MCF 10A (cell line): ENCODE measurements at places on chromosomes 4 and X.
A peak's percentile ranks its signal among the peaks of the same experiment; 100 is the strongest.

DNA sequence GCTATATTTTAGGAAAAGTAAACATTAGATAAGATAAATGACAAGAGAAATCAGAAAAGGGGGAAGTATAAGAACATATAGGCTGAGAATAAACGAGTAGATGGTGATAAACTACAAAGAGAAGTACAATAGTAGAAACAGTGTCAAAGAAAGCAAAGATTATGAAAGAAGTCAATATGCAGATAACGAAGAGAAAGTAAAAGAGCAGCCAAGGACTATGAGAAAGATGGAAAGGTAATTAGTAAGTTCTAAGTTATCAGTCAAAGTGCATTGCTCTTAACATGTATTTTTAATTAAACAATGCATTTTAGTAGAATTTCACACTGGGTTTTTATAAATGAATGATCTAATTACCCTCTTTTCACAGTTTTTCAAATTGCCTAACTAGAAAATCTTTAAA lies 1801.3 kb upstream of the PCDH10 start:
- no peak for DNase-seq

DNA sequence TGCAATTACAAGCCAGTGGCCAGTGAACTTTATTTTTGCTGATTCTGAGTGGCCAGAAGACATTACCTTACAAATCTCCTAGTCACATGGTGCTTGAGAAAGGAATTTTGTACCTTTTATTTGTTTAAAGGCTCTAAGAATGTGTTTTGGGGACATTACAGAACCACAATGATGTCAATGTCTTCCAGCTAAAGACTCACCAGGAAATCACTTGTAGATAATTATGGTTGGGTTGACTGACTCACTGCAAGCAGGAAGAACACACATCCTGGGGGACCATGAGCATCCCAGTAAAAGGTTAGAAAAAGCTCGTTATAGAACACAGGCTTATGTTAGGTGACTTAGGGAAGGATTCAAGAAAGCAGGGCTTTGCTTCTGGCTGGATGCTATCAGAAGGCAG lies 119.4 kb upstream of the FAM9B start:
- DNase-seq = no peak

DNA sequence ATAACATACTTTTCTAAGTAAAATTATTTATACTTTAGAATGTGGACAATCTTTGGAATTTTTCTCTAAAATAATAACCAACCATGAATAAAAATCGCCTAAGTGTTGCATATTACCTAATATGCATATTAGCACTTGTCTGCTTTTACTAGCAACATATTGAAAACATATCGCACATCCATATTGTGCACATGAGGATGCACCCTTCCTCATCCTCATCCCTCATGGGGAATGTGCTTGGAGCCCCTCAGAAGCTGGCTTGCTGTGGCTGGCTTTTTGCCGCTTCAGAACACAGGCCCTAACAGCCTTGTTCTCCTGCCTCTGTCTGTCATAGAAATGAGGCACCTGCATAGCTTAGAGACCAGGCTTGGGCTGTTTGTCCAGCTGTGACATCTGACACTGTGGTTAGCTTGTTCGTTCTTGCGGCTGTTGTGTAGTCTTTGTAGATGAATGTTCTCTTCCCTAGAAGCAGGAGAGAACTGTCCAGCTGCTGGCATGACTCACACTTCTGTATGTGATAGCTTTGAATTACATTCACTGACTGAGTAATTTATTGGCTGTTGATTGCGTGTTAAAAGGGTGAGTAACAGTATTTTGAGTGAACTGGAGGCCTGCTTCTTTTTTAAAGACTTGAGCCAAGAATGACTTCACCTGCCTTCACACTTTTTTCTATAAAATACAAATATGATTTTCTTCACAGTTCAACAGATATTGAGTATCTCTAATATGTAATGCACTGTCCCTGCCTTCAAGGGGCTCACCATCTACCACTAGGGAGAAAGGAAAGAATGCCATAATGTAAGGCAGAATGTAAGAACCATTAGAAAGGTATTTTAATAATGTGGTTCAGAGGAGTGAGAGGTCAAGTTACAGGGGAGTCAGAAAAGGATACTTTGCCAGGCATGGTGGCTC lies 81.9 kb downstream of the HMGB2 start:
- peak; percentile 98 for DNase-seq

DNA sequence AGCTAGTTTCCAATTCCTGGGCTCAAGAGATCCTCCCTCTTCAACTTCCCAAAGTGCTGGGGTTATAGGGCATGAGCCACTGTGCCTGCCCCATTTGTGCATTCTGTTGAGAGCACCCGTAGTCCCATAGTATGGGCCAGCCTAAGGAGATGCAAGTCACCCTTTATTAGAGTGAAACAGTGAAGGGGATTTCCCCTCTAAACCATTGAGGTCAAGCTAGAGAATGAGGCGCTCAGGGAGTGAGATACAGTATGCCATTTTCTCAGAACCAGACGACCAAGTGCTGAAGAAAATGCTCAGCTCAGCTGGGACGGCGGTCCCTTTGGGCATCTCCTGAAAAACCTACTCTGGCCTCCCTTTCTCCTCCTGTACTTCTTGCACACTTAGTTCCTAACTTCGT lies 18.7 kb downstream of the RNF4 start:
- DNase-seq = no peak

- DNase-seq = no peak
These were observed 36.8 kb upstream of the NAA11 start for GRCh38 chr4:79362626-79363025.

- no peak for DNase-seq
These were observed 379.5 kb downstream of the ZIC3 start for GRCh38 chrX:137945470-137945869.

DNA sequence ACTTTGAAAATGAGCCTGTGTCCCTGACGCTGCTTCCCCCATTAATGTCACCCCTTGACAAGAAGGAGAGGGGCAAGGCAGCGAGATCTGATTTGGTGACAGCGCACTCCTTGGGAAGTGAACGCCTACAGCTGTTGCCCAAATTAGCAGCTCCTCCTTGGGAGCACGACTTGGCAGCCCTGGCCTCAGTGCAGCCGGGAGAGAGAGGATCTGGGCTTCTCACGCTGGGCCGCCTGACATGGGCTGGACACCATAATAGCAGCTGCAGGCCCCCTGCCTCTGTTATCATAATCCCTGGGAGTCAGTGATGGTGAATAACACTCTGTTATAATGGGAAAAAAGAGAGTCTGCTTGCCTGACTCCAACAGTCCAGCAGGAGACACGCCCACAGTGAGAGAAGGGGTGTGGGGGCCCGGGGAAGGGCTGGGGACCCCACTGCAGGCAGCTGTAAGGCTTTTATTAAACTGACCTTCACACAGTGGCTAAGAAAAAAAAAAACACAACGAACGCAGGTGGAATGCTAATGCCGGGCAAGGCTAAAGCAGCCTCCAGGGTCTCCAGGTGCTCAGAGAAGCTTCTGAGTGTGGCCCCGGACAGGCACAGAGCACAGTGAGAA lies 73.3 kb downstream of the PSAPL1 start:
- DNase-seq = no peak

DNA sequence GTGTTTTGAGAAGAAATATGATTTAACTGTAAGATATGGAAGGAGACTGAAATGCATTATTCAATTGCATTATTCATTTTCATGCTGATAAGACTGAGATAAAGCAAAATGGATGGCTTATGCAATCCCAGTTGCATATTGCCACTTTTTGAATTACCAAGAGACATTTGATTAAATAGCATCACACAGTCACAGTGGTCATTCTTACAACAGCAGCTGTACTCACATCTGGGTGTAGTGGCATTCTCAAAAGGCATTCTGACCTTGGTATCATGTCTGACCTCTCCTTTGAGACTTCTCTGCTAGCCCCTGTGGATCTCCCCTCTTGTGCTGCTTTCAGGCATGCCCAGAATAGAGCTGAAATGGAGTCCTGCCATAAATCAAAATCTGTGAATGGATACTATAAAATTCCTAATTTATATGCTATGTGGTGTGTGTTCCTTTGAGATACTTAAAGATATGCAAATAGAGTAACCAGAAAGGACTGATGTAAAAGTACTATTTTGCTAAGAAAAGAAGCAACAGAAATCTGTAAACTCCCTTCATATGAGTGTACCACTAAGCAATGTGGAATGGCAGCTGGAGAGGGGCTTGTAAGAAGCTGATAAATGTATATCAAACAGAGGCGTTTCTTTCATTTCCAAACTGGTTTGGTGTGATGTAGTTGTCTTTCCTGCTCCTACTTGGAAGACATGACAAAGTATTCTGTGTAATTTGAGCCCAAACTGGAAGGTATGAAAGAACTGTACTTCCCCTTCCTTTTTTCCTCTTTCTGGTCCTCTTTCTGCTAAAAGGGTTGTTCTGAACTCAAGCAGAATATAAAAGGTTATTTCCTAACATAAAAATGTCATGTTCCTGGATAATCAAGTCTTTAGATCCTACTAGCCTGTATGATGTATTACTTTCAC lies 25.4 kb upstream of the METAP1 start:
- no peak for DNase-seq

GRCh38 chr4:75736862-75737261 lies 12.5 kb downstream of the USO1 start:
- DNase-seq = no peak

DNA sequence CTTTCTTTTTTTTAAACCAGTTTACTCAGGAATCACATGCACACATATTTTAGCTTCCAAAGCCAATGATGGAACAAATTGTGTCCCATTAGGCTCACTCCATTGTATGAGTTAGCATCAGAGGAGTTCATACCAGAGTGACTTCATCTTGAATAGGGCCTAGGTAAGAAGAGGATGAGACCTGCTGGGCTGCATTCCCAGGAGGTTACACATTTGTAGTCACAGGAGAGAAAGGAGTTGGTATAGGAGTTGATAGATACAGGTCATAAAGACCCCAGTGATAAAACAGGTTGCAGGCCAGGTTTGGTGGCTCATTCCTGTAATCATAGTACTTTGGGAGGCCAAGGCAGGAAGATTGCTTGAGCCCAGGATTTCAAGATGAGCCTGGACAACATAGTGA lies 9.3 kb downstream of the PDGFRA start:
- no peak for DNase-seq

DNA sequence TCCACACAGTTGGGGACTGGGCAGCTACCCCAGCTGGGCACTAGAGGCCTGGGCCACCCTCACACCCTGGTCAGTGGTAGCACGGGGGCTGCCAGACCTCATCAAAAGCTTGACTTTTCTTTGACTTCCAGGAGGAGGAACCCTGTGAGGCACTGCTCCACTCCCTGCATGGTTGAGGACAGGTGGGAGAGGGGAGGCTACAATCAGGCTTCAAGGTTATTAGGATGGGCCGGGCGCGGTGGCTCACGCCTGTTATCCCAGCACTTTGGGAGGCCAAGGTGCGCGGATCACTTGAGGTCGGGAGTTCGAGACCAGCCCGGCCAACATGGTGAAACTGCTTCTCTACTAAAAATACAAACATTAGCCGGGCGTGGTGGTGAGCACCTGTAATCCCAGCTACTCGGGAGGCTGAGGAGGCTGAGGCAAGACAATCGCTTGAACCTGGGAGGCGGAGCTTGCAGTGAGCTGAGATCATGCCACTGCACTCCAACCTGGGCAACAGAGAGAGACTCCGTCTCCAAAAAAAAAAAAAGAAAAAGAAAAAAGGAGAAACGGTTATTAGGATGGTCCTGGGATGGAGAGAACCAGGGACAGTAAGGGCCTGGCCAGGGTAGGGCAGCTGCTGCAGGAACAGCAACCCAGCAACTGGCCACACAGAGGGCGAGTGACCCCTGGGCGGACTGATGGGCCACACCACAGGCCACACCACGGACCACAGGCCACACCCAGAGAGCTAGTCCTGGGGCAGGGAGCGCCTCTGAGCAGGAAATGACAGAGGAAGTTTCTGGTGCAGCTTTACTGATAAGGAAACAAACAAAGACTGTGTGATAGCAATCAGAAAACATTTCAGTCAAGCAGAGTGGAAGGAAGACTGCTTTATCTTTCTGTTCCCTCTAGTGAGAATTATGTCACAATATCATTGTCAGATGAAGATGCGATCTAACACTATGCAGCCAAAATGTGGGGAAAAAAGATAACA lies 20.5 kb upstream of the OPN1LW start:
- DNase-seq = no peak

DNA sequence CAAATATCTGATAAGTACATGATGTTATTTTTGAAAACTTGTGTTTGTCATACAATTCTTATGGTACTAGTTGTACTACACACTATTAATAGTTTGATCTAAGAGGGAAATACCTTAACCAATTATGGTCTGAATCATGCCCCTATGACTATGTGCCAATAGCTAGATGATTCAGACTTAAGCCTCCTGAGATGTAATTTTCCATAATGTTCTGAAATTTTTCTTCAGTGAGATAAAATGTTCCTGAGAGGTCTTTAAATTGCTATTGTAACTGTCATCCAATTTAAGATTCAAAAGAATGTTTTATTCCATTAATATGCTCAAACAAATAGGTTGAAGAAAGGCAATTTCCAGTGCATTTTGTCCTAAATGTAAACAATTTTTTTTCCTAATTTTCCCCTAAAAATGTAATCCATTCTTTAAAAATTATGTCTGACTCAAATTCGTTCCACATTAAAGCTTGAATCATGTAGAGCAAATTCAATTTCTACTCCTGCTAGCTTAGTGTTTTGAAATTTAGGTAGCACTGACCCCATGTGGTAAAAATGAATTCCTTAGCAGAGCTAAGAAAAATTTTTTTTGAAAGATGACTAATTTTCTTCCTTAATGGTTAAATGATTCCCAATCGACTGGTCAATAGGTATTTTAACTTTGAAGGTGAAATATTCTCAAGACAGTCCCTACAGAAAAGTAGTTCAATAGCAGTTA lies 49.1 kb downstream of the APOOL start:
- DNase-seq = peak; percentile 51

- peak; percentile 20 for DNase-seq
These were observed 27.0 kb downstream of the MAGEE1 start for GRCh38 chrX:76454456-76454927.

DNA sequence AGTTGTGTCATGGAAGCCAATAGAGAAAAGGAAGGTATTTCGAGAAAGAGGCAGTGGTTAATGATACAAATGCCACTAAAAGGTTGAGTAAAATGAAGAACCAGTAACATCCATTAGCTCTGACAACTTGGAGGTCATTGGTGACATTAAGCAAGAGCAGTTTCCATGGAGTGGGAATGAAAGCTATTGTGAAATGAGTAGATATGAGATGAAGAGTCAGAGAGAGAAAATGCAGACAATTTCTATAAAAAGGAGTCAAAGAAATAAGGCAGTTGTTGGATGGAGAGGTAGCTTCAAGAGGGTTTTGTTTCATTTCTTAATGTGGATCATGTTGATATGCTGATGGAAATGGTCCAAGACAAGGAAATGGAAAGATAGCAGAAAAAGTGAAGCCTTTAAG lies 9.6 kb upstream of the AMTN start:
- DNase-seq = no peak

DNA sequence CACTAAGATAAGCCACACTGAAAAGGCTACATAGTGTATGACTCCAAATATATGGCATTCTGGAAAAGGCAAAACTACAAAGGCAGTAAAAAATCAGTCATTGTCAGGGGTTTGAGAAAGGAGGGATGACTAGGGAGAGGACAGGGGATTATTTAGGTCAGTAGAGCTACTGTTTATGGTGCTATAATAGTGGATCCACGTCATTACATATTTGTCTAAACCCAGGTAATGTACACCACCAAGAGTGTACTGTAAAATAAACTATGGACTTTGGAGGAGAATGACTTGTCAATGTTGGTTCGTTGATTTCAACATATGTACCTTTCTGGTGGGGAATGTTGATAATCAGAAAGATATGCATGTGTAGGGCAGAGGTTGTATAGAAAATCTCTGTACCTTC lies 837.6 kb downstream of the FAM133A start:
- no peak for DNase-seq
